ENCODE measurements at places on chromosomes 11 and 22.

GRCh38 chr11:83116015-83116641, 40.8 kb upstream of the PCF11 start:
- peak overlapping the region; percentile 42 for H3K27ac ChIP-seq
- H3K36me3 ChIP-seq, result no peaks in the 10 kb centered on the region

DNA sequence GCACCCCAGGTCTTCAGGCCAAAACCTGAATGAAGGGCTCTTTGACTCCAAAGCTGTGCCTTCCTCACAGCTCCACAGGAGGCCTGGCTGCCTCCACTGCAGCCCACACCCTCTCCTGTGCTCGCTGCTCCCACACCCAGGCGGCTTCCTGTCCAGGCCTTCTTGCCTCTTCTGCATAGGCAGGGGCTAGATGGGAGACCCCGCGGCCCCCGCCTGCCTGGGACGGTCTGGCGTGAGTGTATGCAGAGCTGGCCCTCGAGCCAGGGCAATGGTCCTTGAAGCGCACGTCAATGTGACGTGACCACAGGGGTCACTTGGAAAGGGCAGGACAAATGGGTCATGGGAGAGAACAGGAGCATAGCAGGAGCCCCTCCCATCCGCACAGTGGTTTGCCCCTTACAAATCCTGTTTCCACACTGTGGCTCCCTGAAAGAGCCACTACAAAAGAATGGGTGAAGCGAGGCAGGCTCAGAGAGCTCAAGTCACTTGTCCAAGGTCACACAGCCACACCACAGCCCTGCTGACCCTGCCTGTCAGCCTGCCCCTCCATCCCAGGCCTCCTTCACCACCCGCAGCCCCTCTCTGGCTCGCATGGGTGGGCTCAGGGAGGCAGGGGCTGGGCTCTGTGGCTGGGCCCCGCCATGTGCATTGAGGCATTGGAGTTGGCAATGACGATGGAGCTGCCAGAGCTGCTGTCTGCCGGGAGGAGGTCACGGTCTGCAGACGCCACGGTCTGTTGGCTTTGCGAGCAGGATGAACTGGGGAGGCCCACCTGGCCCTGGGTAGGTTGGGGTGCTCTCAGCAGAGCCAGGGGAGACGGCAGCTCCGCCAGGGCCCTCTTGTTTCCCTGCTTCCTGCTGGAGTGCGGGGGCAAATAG, 71.2 kb upstream of the WNT11 start:
- no peak overlapping the region for H3K4me3 ChIP-seq
- H3K36me3 ChIP-seq, result no peaks in the 10 kb centered on the region
- no peaks in the 10 kb centered on the region for H3K27me3 ChIP-seq
- DNase-seq, result peak; percentile 34
- H3K4me1 ChIP-seq, result no peaks in the 10 kb centered on the region
- H3K27ac ChIP-seq, result no peak overlapping the region

- no peak overlapping the region for H3K4me3 ChIP-seq
- H3K27ac ChIP-seq, result no peak overlapping the region
- no peaks in the 10 kb centered on the region for H3K27me3 ChIP-seq
- peaks cover 42% of the 10 kb centered on the region for H3K4me1 ChIP-seq
- no peaks in the 10 kb centered on the region for H3K36me3 ChIP-seq
Measured at GRCh38 chr11:10314199-10315072, 9.6 kb downstream of the ADM start.

DNA sequence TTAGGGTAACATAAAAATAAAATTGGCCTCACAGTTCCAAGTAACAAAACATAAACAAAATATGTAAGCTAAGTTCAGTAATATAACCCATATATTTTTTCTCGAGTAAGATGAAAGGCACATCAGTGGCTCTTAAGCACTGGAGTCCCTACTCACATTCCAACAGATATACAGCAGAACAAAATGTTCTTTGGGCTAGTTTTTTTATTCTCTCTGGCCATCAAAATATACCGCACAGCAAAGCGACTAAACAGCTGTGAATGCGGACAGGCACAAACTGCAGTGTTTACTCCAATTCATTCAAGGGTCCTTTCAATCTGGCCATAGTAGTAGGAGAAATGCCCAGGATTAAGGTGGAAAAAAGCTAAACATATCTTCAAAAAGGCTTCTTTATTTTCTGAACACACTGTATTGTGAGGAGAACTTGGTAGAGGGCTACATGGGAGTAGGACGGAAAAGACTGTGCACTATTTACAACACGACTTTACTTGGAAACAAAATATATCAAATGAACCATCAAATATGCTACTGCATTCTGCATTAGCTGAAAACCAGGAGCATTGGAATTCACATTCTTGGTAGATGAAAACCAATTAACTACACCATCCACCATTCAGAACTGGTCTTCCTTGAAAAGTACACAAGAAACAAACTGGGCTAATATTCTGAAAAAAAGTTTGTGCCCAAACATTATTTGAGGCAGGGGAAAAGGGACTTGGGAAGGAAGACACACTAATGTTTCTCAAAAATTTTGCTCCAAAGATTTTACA, 4.4 kb downstream of the CDON start:
- H3K27ac ChIP-seq, result peak overlapping the region; percentile 20
- no peaks in the 10 kb centered on the region for H3K36me3 ChIP-seq
- H3K4me1 ChIP-seq, result peaks cover 15% of the 10 kb centered on the region
- H3K4me3 ChIP-seq, result no peak overlapping the region

- H3K27ac ChIP-seq, result peak overlapping the region; percentile 67
- no peak overlapping the region for H3K4me3 ChIP-seq
- H3K4me1 ChIP-seq, result peaks cover 6% of the 10 kb centered on the region
- no peaks in the 10 kb centered on the region for H3K36me3 ChIP-seq
- no peak for DNase-seq
- H3K27me3 ChIP-seq, result no peaks in the 10 kb centered on the region
Measured at GRCh38 chr11:83682611-83682973, 396.4 kb upstream of the CCDC90B start.
